Pericardium fibroblast (primary cell): ENCODE measurements at places on chromosomes 7 and 10. TPM values are rescaled to one million over a fixed set of nuclear protein-coding genes. Genes with fewer than 3 reads are reported as not detected.

Gene GCK
- 0.17 and 1.9 TPM in 2 replicates for total RNA-seq

Gene IFIT1B
- not detected in 2 replicates for total RNA-seq

Gene WDR86
- total RNA-seq = 2.3 and 7.6 TPM in 2 replicates

Gene IDI2
- total RNA-seq = not detected in 2 replicates

Gene SLC18A3
- total RNA-seq = not detected in 2 replicates

Gene OR9A2
- not detected in 2 replicates for total RNA-seq

Gene LRRC4
- 0.09 and 0.12 TPM in 2 replicates for total RNA-seq

Gene HABP2
- not detected in 2 replicates for total RNA-seq

Gene TRIM4
- total RNA-seq = 30.2 and 40.9 TPM in 2 replicates

Gene STAG3
- 0.17 and 0.23 TPM in 2 replicates for total RNA-seq

Gene GFRA1
- total RNA-seq = 1.6 and 2.0 TPM in 2 replicates
